RWPE1 (cell line): ENCODE measurements at places on chromosomes 1 and 21.

DNA sequence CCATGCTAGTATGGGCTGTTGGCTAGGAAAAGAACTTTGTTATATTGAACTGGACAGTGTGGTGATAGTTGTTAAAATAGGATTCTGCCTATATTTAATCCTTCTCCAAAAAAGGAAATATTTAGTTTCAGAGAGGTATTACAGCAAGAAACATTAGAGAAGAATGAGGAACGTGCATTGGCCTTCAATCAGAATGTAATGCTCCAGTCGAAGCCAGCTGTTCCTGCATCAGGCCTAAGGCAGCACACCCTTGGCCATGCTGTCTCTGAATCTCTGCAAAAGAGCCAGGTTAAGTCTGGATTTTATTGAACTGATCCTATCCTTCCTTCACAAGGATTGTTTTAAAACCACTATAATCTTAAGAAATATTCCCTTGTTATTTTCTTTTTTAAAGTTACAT, 35.3 kb upstream of the RALGPS2 start:
- no peak for DNase-seq

DNA sequence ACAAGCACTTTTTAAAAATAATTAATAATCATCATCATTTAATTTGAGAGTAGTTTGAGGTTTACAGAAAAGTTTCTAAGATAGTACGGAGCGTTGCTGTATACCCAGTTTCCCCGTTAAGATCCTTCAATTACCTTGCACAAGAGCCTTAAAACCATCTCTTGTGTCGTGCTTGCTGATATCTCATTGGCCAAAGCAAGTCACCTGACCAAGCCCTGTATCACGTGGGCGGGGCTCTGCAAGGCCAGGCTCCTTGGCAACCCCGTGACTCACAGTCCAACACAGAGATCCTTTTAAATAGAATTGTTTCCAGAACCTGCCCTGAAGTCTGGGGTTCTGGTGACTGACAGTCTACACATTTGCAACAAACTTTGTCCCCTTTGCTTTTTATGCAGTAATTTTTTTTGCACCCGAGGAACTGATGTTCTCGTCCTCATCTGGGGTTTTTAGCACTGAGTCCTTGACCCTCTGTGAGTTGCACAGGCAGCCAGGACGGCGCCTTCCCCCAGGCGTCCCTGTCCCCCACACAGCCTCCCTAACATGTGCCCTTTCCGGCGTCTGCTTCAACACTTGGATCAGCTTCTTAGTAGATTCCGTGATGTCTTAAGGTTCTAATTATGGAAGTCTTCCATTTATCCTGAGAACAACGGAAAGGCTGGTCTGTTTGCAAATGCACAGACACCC, 183.3 kb upstream of the TMEM51 start:
- DNase-seq: peak; percentile 91

DNA sequence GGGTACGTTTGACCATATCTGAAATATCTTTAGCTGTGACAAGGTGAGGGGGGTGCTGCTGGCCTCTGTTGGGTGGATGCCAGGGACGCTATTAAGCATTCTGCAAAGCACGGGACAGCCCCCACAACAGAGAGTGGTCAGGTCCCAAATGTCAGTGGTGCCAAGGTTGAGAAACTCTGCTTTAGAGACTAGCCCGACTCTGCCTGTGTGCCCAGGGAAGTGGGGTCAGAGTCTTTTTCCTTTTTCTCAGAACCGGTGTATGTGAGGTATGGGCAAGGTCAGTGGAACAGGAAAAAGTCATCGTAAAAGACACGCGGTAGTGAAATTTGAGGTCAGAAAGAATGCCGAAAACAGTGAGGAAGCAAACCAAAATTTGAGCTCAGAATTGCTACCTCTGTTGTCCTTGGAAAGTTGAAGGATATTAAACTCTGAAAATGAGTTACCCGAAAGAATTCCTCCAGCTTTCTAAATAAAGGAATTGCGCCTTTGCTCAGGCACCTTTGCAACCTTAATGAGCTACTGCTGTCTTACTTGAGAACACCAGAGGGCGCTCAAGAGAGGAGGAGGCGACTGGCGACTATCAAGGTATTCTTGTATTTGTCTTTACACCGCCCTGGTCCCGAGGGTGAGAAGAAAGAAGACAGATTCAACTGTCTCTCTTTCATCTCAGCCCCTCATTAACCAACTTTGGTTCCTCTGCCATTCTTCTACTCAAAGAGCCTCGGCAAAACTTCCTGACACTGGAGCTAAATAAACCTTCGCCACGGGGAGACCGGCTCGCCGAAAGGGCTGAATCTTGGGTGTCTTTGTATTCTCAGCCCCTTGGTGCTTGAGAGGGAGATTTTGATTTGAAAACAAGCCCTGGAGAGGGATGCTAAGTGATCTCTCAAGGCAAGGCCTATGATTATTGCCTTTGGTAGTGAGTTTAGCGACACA, 85.4 kb upstream of the OLIG2 start:
- peak; percentile 44 for DNase-seq

GRCh38 chr1:19179597-19180264, 30.3 kb downstream of the UBR4 start:
- no peak for DNase-seq

GRCh38 chr1:25676488-25676887, 59.9 kb downstream of the MAN1C1 start:
- DNase-seq: no peak

- DNase-seq: no peak
These were observed 34.6 kb upstream of the SLC45A1 start for GRCh38 chr1:8283058-8283884.

- no peak for DNase-seq
These were observed 14.7 kb upstream of the MT1HL1 start for GRCh38 chr1:237018896-237019295.

DNA sequence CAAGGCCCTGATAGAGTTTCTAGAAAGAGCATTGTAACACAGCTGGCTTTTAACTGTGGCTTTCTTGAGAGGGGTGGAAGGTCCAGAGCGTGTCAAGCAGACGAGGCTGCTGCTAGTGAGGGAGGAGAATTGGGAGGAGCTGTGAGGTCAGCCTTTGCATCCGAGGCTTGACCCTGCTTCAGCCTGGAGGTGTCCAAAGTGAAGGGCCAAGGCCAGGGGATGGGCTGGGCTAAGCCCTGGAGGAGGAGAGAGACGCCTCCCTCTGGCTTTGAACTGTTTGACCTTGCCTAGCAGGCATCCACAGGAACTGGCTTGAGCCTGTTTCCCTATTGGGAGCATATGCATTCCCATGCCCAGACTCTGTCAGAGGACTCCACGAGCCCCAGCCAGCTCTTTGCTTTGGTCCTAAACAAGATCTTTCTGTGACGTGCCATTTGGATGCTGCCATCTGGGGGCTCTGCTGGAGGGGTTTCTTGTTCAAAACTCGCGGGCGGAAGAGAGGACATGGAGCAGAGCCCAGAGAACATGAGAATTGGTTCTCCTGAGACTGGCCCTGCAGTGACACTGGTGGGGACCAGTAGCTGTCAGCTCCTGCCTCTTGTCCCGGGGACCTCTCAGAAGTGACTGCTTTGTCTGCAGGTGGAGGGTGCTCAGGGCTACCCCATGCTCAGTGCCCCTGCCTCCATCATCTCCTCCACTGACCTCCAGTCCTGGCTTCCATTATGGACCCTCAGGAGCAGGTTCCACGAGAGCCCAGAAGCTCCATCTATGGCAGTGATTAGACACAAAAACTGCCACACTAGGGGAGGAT, 5.5 kb downstream of the ACTRT2 start:
- DNase-seq: no peak

DNA sequence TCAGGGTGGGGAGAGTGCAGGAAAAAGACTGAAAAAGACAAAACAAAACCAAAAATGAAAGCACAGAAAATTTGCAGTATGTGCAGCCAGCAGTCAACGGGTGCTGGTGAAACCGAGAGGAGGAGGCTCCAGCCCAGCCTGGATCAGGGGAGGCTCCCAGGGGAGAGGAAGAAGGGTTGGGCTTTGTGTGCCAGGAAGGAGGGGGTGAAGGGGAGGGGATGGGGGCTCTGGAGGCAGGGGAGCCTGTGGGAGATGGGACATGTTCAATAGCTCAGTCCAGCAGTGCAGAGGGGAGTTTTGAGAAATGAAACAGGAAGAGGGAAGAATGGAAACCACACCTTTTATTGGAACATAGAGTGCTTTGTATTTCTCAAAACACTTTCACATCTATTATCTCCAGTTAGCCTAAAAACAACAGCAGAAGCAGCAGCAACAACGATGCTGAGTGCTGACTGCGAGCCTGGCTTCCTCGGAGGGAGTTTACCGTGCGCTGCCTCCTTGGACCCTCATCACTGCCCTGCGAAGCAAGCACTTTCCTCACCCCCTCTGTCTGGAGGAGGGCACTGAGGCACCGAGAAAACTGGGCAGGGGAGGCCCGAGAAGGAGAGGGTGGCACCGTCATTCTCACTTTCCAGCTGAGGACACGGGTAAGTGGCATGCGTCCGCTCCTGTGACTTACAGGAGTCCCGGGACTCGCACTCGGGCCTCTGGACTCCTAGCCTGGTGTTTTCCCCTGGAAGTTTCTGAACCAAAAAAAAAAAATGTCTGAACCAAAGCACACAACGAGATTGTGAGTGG, 62.9 kb downstream of the MDM4 start:
- DNase-seq: no peak

GRCh38 chr1:43870306-43870705, 63.3 kb upstream of the ARTN start:
- no peak for DNase-seq

DNA sequence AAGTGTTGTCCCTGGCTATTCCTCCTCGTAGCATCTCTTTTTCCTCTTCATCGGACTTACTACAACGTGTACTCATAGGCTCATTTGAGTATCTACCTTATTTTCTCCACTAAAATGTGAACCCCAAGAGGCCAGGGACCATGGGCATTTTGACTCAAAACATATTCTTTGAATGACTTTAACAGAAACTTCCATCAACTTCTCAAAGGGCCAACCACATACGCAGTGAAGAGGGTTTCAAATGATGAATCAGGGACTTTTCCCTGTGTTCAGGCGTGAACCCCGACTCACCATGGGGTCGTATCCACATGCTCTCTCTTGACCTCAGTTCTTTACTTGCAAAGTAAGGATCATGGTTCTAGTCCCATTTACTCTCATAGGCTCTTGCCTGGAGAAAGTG, 20.2 kb upstream of the GPR137B start:
- DNase-seq: no peak

GRCh38 chr1:161177112-161177935, at the start of gene B4GALT3:
B4GALT3 (minus strand) TSS chr1:161177507; CDS start chr1:161176060, 1,447 bp downstream.
- peak; percentile 94 for DNase-seq

DNA sequence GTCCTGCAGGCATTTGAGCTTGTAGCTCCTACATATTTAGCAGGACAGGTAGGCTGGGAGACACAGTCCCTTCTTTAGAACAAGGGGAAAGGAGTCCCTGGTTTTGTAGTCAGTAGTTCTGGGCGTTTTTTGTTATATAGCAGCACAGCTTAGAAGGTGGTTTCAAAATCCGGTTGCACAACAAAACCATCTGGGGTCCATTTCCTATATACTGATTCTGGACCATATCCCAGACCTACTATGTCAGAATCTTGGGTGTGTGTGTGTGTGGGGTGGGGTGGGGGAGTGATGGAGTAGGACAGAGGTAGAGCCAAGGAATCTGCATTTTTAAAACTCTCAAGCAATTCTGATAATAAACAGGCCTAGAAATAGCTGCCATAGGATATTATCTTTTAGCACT, 21.6 kb downstream of the METTL13 start:
- no peak for DNase-seq

- no peak for DNase-seq
These were observed 103.5 kb upstream of the ZBTB40 start for GRCh38 chr1:22347854-22348760.

DNA sequence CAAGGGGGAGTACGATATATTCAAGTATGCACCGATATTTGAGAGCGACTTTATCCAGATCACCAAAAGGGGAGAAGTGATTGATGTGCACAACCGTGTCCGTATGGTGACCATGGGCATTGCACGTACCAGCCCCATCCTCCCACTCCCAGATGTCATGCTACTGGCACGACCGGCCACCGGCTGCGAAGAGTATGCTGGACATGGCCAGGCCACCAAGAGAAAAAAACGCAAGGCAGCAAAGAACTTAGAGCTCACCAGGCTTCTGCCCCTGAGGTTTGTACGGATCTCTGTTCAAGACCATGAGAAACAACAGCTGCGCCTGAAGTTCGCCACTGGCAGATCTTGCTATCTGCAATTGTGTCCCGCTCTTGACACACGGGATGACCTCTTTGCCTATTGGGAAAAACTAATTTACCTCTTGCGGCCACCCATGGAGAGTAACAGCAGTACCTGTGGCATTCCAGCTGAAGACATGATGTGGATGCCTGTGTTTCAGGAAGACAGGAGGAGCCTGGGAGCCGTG, 16.5 kb downstream of the ATF3 start:
- DNase-seq: no peak

DNA sequence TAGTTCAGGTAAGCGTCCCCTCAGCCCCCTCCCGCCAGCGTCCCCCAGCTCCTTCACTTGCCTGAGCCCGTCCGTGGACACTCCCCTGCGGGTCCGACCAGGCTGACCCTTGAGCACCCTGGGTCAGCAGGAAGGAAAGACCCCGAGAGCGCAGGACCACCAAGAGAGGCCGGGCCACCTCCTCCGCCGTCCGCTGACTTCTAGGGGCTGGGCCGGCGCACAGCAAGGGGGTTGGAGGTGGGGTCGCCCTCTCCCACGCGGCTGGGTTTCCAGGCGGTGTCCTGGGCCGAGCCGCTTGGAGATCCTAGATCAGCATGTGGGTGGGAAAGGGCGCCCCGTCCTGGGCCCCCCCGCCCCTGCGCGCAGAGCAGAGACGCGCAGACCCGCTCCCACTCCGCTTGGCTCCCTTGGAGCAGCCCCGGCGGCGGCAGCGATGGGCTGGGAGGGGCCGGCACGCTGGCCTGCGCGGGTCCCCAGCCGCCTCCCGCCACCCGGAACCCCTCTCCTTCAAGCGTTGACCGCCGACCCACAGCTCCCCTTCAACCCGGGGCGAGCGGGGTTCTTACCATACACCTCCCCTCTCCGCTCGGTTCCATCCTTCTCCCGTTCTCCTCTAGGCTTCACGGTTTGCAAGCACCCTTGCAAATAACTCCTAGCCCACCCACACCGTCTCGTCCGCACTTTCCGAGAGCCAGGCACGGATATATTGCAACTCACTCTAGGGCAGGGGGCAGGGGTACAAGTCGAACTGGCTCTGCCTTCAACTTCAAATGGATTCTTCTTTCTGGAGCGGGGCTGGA, 7.5 kb downstream of the KNCN start:
- DNase-seq: no peak

DNA sequence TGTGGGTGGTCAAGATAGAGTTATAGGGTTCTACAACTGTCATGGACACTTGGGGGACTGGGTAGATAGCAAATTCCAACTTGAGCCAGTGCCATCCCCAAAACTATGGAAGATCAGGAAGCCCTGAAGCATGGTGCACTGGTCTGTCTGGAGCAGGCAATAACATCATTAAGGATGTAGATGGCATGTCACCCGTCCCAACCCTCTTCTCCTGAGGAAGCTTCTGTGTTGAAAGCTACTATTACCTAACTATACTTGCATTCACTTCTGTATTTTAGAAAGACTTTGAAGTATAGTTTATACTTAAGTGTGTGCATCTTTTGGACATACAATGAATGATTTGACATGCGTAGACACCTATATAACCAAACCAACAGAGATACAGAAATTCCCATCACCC, 32.9 kb downstream of the RABIF start:
- no peak for DNase-seq

GRCh38 chr1:119981986-119982815, 85.9 kb upstream of the ADAM30 start:
- no peak for DNase-seq

- DNase-seq: no peak
These were observed 30.7 kb downstream of the TNFRSF1B start for GRCh38 chr1:12197483-12197880.

GRCh38 chr1:89929467-89930063, 65.3 kb upstream of the ZNF326 start:
- no peak for DNase-seq

GRCh38 chr1:54335755-54336108, 70.5 kb downstream of the SSBP3 start:
- peak; percentile 75 for DNase-seq
